ENCODE measurements at places on chromosomes 2 and 18.

DNA sequence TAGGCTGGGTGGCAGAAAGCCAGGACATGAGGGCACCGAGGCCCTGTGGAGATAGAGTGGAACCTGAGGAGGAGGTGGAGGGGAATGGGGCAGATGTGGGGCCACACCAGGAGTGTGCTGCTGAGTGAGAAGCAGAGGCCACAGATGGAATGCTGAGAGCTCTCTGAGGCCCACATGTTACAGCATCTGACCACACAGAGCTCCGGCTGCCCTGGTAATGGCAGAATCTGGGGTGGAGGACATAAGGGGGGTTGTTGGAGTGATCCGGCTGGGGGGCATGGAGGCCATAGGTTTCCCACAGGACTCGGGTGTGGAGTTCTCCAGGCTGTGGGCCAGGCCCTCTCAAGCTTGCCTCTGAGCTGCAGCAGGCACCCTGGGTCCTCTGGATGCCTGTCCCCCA is 3.8 kb downstream of the MZT2B start:
- no peak for DNase-seq

- DNase-seq, result no peak
Observed at GRCh38 chr2:123002660-123003248, 1022.3 kb upstream of the CNTNAP5 start.

DNA sequence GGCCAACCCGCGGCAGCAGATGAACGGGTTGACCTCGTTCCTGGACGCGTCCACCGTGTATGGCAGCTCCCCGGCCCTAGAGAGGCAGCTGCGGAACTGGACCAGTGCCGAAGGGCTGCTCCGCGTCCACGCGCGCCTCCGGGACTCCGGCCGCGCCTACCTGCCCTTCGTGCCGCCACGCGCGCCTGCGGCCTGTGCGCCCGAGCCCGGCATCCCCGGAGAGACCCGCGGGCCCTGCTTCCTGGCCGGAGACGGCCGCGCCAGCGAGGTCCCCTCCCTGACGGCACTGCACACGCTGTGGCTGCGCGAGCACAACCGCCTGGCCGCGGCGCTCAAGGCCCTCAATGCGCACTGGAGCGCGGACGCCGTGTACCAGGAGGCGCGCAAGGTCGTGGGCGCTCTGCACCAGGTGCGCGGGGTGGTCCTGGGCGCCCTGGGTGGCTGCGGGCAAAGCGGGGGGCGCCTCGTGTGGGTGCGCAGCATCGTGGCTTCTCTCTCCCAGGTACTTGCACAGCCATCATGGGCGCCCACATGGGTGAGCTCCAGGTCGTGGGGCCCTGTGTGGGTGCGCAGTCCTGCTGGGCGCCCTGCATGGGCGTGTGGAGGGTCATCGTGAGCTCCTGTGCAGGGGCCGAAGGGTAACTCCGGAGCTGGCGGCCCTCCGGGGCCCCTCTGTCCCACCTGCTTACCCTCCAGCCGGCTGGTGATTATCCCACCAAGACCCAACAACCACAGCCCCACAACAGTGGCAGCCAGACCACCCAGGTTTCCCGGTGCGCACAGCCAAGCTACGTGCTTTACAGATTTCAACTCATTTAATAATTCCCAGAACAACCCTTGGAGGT is 64.2 kb downstream of the TPO start:
- DNase-seq, result no peak

- DNase-seq, result no peak
Observed at GRCh38 chr2:234450431-234451124, 46.3 kb downstream of the ARL4C start.

- DNase-seq, result no peak
Observed at GRCh38 chr2:34836361-34836760, 1237.3 kb upstream of the FAM98A start.

- DNase-seq, result peak; percentile 49
Observed at GRCh38 chr18:5600378-5601071, 56.7 kb upstream of the EPB41L3 start.

GRCh38 chr2:170227507-170227947 is 49.6 kb downstream of the MYO3B start:
- no peak for DNase-seq

GRCh38 chr2:239732666-239733010 is 292.5 kb downstream of the NDUFA10 start:
- DNase-seq, result no peak

- DNase-seq, result peak; percentile 47
Observed at GRCh38 chr2:232142049-232142448, 180.5 kb downstream of the DIS3L2 start.

GRCh38 chr2:209817844-209818271 is 46.2 kb downstream of the UNC80 start:
- no peak for DNase-seq

DNA sequence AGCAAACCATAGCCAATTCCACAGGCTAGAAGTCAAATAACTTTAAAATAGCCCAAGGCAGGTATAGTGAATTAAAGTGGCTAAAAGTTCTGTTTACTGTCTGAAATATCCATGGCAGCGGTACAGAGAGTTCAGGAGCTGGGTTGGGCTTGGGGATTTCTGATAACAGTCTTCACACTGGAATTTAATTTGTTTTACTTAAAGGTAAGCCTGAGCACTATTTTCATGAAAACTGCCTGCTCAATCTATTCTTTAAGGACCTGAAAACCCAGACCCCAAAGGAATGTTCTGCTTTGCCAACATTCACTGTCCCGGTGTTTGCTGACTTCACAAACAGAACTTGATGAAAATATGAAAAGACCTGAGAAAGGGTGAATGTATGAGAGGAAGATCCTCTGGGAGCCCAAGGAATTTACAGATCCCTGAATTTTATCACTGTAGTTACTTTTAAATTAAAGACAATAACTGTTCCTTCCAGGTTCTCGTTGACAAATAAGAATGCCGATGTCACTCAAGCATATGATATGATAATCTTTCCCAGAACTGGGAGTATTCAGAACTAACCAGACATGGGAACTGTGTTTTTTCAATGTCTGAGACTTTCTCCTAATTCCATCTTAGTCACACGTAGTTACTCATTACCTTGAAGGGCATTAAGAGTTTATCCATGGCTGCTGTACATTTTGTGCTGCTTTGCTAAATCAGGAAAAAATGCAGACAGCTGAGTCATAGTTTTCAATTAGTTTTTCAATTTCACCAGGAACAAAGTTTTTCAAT is 28.3 kb upstream of the ITGB6 start:
- DNase-seq, result peak; percentile 86

DNA sequence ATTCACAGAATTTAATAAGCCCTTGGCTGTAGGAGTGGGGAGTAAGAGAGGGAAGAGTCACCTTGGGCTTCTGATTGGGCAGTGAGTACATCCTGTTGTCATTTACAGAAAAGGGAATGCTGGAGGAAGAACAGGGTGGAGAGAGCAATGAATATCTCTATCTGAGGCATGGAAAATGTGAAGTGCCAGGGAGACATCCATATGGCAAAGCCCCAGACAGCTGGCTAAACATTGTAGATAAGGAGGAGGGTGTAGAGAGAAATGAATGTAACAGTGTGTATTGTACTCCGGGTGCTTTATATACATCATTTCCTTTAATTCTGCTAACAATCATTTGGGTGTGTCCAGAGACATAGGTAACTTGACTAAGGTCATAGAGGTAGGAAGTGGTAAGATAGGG is 103.5 kb downstream of the UPP2 start:
- no peak for DNase-seq

DNA sequence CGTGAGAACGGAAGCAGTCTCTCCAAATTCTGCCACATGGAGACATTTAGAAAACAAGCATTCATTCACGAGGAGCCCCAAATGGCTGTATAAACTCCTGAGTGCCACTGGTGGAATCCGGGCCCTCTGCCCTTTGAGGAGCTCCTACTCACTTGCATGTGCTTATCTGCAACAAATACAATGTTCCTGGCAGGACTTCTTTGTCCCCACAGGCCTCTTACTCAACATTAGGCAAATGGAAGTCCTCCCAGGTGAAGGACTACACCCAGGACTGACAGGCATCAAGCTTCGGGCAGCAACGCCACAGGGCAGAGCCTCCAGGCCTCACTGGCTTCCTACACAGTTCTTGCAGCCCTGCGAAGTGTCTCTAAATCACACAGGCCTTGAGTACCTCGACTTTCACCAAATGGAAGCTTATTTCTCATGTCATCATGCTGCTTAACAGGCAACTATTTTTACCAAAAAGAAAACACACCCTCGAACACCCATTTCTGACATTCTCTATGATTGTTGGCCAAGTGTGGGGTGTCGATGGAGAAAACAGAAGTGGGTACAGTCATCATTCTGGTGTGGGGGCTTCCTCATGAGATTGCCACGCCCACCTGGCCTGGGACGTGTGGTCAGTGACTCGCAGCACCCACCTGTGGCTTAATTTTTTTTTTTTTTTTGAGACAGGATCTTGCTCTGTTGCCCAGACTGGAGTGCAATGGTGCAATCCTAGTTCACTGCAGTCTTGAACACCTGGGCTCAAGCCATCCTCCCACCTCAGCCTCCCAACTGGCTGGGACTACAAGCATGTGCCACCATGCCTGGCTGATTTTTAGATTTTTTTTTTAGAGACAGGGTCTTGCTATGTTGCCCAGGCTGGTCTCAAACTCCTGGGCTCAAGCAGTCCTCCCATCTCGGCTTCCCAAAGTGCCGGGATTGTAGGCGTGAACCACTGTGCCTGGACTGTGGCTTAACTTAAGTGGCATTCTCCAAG is 186.8 kb upstream of the GLI2 start:
- DNase-seq, result no peak

- no peak for DNase-seq
Observed at GRCh38 chr2:97712693-97713295, 582 bp upstream of the ZAP70 start.

GRCh38 chr2:172373766-172374165 is 53.6 kb upstream of the ITGA6 start:
- no peak for DNase-seq

DNA sequence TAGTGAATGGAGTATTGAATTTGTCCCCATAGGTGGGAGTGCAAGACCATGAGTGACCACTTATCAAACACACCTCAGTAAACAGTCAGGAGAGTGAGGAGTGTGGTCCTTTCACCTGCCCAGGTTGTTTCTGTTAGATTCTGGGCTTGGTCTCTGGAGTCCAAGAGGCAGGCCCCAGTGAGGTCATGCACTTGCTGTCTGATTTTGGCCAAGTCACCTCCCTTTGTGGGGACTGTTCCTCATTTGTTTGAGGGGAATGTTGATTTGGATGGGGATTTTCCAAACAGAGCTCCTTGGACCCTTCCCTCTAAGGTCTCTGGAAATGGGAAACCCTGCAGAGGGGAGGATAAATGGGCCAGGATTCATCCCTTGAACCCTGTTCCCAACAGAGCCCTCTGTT is 7.3 kb downstream of the IL1RN start:
- DNase-seq, result no peak

DNA sequence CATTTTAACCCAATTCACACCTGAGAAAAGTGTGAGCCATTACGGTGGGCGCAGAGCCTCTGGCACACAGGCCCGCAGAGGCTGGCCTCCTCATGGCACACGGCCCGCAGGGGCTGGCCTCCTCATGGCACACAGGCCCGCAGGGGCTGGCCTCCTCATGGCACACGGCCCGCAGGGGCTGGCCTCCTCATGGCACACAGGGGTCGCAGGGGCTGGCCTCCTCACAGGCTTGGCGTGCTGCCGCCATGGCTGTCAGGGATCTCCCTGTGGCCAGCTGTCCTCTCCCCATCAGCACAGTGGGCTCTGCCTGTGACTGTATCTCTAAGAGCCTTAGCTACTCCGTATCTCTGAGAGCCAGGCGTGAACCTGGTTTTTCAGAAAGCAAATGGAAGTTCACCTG is 24.6 kb downstream of the ANO7 start:
- no peak for DNase-seq

GRCh38 chr2:69156624-69157023 is 143.6 kb downstream of the ANTXR1 start:
- DNase-seq, result no peak

DNA sequence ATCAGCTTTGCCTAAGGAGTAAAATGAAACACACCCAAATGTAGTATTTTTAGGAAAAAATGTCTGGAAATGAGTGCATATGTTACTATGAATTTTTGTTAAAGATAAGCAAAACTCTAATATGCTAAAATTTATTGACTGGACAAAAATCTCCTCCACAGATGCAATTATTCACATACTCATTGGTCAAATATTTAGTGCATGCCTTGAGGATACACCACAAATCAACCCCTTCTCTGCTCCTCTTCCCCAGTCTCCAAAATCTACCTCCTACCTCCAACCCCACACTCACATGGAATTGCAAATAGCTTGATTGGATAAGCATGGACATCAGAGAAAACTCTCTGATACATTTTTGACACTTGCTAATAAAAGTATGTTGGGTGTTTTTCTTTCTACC is 95.6 kb upstream of the CDC42EP3 start:
- DNase-seq, result peak; percentile 56

DNA sequence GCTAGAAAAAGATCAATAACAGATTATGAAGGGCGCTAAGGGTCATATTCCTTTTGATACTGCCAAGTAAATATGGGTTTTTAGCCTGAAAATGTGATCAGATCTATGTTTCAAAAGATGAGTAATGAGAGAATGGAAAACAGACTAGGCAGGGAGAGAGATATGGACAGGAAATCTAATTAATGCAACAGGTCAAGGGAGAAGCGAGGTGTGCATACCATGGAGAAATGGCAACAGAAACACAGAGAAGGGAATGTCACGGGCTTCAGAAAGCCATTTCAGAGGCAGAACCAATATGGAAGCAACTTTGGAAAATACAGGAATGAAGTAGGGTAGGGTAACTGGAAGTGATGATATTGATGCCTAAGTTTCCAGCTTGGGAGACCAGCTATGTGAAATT is 69.3 kb downstream of the SIGLEC15 start:
- DNase-seq, result no peak

DNA sequence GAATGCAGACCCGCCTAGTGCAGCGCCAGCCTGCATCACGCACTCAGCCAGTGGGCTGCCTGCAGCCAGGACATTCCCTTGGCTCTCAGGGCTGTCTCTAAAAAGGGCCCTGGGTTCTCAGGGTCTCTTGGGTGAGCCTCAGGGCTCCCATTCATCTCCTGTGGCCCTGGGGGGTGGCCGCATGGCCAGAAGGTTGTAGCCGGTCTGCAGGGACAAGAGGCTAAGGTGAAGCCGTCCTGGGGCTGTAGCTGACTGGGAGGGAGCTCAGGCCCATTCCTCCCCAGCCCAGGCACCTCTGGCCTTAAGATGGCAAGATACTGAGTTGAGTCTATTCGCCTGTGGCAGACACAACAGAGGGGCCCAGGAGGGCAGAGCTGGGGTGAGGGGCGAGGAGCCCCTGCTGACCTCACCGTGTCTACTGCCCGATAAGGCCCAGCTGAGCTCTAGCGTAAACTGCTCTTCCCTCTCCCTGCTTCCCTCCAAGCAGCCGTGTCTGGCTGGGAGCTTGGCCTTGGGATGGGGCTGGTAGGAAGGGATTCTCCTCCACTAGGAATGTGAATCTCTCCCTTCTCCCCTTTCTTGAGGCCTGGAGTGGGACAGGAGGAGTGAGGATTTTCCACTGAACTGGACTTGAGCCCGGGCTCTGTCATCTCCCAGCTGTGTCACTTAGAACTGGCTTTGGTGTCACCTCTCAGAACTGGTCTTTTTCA is 37.9 kb downstream of the INHBB start:
- DNase-seq, result no peak

GRCh38 chr2:241853651-241854341 is 4.9 kb downstream of the PDCD1 start:
- DNase-seq, result no peak

- no peak for DNase-seq
Observed at GRCh38 chr2:237972936-237973335, 6.1 kb downstream of the UBE2F start.

All from fibroblast of the aortic adventitia (primary cell).